ENCODE measurements at places on chromosomes 6 and 20.

GRCh38 chr20:48822879-48823385 lies 4.9 kb downstream of the PREX1 start:
- no peak for DNase-seq

DNA sequence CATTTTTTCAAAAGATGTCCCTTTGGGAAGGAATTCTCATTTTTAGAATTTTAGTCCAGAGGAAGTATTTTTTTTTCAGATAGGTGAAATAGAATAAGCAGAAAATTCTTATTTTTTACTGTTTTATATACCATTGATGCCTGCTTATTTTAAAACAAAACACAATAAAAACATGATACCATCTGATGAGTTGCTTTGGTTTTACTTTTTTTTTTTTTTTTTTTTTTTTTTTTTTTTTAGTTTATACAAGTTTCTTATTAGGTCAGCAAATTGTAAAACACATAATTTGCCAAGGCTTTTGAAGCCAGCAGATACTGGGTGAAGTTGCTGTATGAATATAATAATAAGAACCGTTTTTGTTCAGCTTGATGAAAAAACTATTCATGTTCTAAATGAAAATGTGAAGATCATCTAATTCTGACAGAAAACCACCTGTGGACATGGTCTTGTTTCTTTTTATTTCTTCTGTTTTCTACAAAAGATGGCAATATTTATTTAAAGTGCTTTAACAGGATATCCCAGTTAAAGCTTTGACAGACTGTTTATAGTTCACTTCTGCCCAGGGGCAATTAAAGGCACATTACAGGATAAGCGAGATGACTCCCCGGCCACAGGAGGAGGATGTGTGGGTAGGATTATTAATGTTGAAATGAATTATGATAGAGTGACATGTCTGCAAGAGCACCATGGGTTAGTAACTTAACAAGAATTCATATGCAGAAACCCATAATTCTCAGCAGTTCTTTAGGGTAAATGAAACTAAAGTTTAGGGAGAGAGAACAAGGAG lies 31.1 kb downstream of the MYB start:
- DNase-seq: peak; percentile 19

GRCh38 chr6:20826378-20826777 lies 292.1 kb downstream of the CDKAL1 start:
- no peak for DNase-seq

DNA sequence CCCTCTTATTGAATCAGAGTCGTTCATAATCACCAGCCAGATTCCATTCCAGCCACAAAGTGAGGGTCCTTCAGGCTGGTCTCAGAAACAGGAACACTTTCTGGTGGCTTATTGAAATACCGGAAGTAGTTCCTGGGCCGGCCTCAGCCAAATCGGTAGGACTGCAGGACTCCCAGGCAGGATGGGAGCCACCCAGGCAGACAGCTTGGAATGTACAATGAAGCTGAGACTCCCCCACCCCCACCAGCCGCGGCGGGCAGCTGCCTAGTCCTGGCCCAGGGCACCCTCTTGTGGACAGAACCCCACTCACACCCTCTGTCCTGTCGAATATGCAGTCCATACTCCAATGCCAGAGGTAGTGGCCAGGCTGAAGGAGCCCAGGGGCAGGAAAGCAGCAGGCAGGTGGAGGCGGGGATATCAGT lies 43.8 kb downstream of the MDFI start:
- DNase-seq: peak; percentile 69

DNA sequence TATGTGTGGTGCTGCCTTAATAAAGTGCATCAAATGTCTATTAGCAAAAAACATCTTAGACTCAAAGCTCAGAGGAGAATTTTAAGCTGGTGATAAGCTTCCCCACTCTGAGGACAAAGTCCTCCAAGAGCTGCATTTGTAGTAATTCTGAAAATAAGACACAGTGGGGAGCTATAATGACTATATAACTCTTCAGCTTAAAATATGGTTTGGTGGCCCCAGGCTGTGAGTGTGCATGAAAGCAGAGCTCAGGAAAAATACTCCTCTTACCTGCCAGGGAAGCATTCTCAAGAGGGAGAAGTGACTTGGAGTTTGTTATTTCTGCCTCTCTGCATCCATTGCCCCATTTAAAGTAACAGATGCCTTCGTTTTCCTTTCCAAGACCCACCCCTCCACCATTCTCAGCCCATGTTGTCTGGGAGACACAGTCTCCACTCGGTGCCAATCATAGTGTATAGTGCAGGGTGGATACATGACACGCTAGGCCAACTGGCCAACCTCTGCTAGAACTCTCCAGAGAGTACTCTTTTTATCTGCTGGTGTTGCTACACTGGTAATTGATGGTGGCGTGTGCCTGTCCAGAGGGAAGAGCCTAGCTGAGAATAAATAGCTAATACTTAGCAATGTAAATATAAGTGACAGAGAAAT lies 229.2 kb downstream of the PHF3 start:
- DNase-seq: no peak

DNA sequence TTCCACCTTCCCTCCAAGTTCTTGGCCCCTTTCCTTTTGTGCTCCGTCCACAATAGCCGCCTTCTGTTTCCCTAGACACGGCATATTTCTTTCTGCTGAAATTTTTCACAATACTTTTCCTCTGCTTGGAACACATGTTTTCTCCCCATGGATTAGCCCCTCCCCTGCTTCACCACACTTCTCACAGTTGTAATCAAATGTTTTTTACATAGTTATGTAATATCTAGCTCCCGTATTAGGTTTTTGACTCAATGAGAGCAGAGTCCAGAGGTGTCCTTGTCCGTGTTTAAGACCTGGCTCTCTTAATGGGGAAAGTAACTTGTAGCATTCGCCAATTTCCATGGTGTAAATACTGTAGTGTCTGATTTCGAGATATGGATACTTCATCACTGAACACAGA lies 34.7 kb downstream of the PLCB1 start:
- DNase-seq: no peak

DNA sequence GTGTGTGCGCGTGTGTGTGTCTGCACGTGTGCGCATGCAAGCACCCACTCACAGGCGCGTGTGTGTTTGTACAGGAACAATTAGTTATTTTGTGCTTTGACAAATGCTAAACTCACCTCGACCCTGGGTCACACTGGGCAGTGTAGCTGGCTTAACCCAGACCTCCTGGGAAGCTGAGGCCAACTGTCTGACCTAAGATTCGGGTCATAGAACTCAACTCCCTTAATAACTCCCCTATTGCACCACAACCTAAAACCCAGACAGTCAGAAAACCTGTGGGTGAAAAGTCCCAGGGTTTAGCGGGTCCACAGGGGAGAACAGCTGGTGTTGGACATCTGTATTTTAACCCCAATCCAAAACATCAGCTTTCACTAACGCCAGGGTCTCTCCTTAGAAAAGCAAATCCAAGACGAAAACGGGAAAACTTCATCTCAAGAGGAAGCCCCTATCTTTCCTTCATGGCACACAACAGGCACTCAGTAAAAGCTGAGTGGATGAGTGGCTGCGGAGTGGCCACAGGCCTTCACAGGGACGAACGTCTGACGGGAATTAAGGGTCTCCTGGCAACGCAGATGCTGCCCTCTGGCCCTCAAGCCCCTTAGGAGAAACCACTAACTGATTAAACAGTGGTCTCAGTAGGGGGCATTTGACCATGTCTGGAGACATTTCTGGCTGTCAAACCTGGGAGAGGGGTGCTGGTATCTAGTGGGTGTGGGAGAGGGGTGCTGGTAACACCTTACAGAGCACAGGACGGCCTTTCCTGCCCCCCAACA lies 4.5 kb downstream of the PMEPA1 start:
- DNase-seq: no peak

GRCh38 chr6:128347123-128347522 lies 173.3 kb downstream of the PTPRK start:
- DNase-seq: no peak

GRCh38 chr20:45823949-45824835 lies 2.9 kb downstream of the TNNC2 start:
- peak; percentile 26 for DNase-seq

DNA sequence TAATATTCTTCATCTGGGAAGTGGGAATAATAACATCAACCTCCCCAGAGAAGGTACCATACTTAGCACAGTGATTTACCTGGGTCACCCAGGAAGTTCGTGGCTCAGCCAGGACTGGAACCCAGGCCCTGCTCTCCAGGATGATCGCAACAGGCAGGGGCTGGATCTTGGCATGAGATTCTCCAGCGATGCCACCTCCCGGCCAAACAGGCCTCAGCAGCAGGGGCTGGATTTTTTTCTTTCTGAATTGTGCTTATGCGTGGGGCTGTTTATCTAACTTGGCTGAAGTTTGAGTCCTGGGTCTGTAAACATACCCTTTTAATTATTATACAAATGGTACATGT lies 129.5 kb upstream of the PTPN1 start:
- no peak for DNase-seq

DNA sequence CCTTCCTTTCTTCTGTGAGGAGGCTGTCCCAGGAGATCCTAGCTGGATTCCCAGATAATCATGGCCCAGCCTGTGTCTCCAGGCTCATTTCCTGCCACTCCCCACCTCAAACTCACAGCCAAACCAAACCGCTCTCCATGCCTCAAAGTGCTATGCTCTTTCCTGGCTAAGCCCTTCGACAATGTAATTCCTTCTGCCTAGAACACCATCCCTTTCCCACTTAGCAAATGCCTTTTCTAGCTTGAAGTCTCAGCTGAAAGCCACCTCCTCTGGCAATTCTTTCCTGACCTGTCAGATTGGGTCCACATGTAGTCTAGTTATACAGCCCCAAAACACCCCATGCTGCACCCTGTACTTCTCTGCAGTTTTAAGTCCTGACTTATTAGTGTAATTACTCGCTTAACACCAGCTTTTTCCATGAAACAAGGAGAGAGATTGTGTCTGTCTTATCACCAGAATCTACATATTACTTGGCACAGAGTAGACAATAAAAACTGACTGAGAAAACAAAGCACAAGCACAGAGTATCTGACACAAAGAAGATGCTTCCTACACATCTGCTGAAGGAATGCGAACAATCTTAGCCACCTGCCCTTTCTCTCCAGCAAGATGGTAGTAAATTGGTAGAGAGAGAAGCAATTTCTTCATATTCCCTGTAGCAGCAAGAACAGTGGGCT lies 5.4 kb downstream of the TRIM26 start:
- DNase-seq: no peak
